ENCODE measurements at places on chromosomes 7 and 10. TPM values are rescaled to one million over a fixed set of nuclear protein-coding genes. Genes with fewer than 3 reads are reported as not detected.

Gene OR6V1
- not detected for total RNA-seq

Gene ITGB1
- 981 TPM for total RNA-seq

Gene KNDC1
- total RNA-seq: under 0.01 TPM

Gene PMS2
- total RNA-seq: 18.4 TPM

Gene GPR85
- total RNA-seq: 1.8 TPM

Gene FRG2B
- total RNA-seq: not detected

Gene TAS2R41
- total RNA-seq: not detected

Gene IGF2BP3
- total RNA-seq: 16.5 TPM

Gene PILRA
- 0.39 TPM for total RNA-seq

Gene CUBN
- total RNA-seq: 2.9 TPM

Gene ACTR3C
- total RNA-seq: 0.20 TPM

Gene TMEM176A
- not detected for total RNA-seq

Gene ATP5F1C
- total RNA-seq: 251 TPM

Gene DYDC1
- total RNA-seq: not detected

Gene AGAP9
- total RNA-seq: 6.5 TPM

Gene ZNF503
- 13.5 TPM for total RNA-seq

Measured in subcutaneous preadipocyte (primary cell).